ENCODE measurements at places on chromosomes 1 and 21.

- DNase-seq = no peak
Observed at GRCh38 chr1:35646043-35646442, 4.7 kb upstream of the PSMB2 start.

DNA sequence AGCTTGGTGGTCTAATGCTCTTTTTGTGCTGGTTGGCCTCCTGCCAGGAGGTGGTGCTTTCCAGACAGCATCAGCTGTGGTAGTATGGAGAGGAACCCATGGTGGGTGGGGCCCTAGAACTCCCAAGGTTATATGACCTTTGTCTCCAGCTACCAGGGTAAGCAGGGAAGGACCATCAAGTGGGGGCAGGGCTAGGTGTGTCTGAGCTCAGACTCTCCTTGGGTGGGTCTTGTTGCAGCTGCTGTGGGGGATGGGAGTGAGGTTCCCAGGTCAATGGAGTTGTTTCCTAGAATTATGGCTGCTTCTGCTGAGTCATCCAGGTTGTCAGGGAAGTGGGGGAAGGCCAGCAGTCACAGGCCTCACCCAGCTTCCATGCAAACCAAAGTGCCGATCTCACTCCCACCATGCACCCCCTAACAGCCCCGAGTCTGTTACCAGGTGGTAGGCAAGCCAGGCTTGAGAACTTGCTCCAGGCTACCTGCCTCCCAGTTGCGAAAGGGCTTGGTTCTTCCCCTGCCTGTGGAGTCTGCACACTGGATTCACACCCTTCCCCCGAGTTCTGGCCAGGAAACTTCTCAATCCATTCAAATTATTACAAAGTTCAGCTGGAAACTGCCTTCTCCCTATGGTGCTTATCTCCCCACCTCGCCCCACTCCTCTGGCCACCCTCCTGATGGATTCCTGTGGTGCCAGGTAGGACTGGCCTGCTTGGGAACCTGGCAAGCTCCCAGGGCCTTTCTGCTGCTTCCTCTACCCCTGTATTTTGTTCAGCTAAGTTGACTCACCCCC is 37.8 kb downstream of the DRAM2 start:
- no peak for DNase-seq

- DNase-seq = no peak
Observed at GRCh38 chr1:180973369-180973768, 49.3 kb downstream of the STX6 start.

GRCh38 chr1:22117851-22118250 is 25.0 kb downstream of the WNT4 start:
- DNase-seq = no peak

GRCh38 chr1:156154317-156154749 is 948 bp downstream of the SEMA4A start:
- no peak for DNase-seq
